ENCODE measurements at places on chromosomes 7 and 10.

- DNase-seq: no peak
Measured at GRCh38 chr10:51433949-51434475, 265.4 kb downstream of the CSTF2T start.

DNA sequence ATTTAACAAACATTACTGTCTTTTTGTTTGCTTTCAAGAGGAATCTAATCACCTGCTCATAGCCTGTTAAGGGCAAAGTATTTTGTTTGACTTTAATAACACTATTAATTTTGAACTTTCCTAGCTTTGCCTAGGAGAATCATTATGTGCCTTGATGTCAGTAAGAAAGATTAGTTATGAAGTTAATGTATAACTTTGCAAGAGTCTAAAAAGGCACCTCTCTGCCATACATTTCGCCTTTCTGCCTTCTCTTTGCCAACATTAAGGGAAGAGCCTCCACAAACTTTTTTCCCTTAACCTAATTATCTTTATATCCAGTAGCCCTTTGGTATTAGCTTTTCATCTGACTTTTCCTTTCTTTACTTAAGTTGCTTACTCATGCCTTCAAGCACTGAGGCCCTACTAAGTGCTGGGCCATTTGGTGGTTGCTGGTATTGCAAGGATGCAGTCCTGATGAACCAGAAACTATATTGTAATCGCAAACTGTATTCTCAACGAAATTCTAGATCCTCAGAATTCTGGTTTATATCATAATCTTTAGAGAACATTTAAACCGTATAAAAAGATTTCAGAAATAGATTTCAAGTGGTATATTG, 108.5 kb downstream of the SND1 start:
- no peak for DNase-seq

DNA sequence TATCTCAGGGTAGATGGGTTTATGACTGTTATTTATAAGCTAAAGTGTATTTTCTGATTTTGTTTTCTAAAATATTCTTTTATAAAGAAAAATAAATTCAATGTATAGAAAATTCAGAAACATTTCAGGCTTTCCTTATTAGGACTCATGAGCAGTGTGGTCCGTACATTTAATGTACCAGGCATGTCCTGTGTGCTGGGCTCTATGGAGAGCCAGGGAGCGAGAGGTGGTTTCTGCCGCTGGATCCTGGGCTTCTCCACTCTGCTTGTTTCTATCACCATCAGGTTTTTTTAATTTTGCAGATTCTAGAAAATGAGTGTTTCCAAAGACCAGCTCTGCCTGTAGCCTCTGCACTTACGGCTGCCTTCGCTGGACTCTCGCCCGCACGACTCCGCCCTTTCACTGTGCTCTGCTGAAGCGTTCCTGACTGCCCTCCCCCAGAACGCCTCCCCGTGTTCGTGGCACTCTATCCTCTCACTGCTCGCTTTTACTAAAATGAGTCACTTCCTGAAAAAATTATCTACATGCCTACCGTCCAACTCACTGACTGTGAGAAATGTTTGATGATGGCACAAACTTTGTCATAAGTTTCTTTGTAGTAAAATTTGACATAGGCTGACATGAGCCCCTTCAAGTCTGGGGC, 188.5 kb downstream of the ZMYND11 start:
- no peak for DNase-seq

- DNase-seq: no peak
Measured at GRCh38 chr7:25762511-25763462, 389.2 kb upstream of the NFE2L3 start.

DNA sequence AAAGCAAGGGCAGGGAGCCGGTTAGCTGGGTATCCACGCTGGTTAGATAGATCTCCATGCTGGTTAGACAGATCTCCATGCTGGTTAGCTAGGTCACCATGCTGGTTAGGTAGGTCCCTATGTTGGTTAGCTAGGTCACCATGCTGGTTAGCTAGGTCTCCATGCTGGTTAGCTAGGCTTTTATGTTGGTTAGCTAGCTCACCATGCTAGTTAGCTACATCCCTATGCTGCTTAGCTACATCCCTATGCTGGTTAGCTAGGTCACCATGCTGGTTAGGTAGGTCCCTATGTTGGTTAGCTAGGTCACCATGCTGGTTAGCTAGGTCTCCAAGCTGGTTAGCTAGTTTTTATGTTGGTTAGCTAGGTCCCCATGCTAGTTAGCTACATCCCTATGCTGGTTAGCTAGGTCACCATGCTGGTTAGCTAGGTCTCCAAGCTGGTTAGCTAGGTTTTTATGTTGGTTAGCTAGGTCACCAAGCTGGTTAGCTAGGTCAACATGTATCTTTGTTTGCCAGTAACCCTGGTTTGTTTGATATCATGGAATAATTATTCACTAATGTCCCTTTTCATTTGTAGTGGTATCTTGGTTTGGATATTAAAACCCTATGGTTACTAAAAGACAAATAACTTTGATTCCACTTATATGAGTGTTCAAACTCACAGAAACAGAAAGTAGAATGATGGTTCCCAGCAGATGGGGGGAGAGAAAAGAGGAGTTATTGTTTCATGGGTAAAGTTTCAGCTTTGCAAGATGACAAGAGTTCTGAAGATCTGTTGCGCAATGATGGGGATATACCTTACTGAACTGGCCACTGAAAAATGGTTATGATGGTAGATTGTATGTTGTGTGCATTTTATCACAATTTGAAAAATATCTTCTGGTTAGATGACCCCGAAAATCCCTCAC, 136.2 kb downstream of the PRPF18 start:
- DNase-seq: no peak

GRCh38 chr10:111516144-111516543, 439.3 kb downstream of the ADRA2A start:
- DNase-seq: no peak

DNA sequence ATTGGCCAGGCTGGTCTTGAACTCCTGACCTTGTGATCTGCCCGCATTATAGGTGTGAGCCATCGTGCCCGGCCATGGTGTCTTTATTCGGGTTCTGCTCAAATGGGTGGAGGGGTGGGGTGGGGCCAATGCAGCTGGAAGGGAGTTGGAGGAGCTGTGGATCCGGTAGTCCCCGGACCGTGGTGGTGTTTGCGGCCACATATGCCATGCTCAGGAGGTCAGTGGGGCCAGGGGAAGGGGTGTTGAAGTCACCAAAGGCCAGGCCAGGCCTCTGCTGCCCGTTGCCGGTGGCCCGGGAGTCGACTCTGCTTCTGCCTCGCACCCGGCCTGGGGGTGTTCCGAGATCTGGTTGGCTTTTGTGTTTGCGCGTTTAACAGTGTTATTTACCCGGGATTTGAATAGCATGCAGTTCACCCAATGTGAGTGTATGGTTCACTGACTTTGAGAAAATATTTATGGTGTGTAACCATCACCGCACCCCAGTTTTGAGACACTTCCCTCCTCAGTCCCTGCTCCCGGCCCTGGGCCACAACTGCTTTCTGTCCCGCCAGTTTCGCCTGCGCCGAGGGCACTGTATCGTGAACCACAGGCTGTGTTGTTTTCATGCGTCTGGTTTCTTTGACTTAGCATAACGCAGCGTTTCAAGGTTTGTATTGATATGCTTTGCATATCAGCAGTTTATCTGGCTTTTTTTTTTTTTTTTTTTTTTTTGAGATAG, 10.7 kb downstream of the INPP5A start:
- DNase-seq: no peak

- DNase-seq: no peak
Measured at GRCh38 chr10:35442592-35442991, 106.3 kb downstream of the CCNY start.

DNA sequence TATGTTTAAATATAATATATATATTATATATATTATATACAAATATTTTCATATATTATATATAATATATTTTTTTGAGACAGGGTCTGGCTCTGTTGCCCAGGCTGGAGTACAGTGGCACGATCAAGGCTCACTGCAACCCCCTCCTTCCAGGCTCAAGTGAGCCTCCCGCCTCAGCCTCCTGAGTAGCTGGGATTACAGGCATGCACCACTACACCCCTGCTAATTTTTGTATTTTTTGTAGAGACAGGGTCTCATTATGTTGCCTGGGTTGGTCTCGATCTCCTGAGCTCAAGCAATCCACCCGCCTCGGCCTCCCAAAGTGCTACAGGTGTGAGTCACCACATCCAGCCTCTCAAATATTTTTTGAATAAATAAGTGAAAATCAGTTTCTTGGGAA, 215.5 kb downstream of the GATA3 start:
- DNase-seq: no peak

DNA sequence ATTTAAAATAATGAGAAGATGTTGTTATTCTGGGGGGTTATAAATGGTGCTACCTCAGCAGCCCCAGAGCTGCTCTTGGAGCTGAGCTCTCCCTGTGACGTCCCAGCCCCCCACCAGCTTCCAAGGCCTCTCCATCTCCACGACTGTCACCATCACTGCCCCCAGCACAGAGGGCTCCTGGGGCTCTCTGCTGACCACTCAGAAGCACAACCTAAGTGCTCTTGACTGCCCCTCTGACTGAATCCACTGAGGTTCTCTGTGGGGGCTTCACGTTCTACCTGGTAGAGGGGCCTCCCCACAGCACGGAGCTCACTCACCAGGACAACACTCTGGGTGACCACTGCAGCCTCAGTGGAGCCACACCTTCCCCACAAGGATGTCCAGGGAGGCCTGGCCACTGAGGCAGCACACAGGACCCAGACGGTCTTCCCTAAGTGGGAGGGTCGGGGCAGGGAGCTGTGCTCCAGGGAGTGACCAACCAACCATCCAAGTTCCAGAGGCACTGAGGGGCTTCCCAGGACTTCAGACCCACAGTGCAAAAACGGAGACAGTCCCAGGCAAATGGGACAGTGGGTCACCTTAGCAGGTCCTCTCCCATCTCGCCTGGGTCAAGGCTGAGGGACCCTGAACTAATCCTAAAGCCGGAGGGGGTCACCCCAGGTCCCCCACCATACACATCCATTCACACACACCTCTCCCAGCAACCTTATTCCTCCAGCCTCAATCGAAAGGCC, 121.0 kb upstream of the PPP2R2D start:
- no peak for DNase-seq

- no peak for DNase-seq
Measured at GRCh38 chr10:115606086-115606485, 512.9 kb downstream of the ATRNL1 start.

DNA sequence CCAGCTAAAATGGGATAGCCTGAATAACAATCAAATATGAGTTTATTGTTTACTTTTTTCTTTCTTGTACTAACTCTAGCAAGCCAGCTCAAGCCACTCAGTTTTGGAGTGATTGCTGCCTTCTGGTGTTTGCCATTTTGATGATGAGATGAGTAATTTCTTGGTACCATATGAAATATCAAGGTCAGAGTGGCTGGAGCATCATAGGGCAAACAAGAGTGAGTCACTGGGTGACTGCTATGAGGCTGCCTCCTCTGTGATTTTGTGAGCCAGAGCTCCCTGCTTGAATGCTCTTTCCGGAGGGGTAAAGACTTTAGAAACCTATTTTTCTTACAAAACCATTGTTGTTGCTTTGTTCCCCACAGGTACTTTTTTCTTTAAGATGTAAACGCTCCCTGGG, 295.6 kb downstream of the PRKG1 start:
- DNase-seq: no peak

DNA sequence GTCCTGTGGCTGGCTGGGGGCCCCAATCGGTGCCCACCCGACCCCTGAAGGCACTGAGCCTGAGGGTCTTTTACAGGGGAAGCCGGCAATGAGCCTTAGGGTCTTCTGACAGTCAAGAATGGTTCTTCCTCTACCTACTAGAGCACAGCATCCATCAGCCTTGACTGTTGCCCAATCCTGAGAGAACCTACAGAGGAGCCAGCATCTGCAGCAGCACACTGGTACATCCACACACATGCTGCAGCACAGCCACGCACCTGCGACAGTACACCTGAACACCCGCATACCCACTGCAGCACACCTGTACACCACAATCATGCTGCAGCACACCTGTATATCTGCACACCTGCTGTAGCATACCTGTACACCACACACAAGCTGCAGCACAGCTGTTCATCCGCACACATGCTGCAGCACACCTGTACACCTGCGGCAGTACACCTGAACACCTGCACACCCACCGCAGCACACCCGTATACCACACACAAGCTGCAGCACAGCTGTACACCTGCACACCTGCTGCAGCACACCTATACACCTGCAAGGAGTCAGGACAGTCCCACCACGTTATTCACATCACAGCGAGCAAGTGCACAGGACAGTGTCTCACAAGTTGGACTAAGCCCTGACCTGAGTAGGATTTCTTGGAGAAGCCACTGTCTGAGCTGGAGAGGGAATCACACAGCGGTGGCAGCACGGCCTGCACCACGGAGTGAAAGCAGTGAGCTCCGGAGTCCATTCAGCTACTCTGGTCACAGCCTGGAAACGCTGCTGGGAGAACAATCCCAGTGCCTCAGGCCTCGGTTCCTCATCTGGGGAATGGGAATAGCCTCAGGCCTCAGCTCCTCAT, 56.4 kb downstream of the VIPR2 start:
- DNase-seq: no peak

DNA sequence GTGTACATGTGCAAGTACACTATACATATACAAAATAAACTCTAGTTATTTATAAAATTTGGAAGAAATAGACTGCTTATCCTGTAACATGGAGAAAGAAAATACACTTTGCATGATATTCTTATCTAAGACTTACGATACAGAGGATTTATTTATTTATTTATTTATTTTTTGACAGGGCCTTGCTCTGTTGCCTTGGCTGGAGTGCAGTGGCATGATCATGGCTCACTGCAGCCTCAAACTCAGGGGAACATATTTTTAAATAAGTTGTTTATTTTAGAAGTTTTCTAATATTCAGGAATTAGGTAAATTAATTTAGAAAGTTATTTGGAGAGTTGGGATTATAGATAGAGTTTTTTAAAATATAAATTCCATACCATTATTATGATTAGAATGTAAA, 116.7 kb downstream of the GPR85 start:
- no peak for DNase-seq

GRCh38 chr10:77675347-77675746, 37.7 kb upstream of the KCNMA1 start:
- no peak for DNase-seq

GRCh38 chr10:26326851-26327250, 110.3 kb downstream of the GAD2 start:
- no peak for DNase-seq

DNA sequence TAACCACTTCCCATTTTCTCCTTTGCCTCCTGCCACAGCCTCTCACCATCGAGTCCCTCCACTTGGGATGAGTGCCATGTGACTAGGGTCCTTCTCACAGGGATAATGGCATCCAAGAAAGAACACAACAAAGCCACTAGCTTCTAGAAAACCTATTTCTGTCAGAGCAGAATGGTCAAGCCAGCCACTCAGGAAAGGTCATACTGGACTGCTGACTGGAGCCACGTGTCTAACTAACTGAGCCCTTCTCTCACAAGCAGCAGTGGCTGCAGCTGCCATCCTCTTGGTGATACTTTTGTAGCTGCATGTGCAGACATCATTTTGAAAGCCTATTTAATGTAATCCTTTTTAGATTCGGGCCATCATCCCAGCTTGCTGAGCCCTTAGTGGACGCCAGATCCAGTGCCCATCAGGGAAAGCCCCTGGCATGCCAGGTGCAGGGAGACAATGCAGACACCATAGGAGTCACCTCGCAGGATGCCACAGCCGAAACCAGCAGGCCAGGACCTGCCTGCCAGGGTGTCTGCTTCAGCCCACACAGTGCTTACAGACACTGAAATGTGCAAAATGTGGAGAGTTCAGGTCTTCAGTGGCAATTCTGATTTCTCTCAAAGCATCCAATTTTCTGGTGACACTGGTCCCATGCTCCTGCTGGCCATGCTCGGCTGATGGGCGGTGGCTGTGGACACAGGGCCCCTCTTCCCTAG, 98.3 kb upstream of the DDC start:
- DNase-seq: no peak

Measured in activated CD4-positive, alpha-beta T cell treated with anti-CD3 and anti-CD28 coated beads for 24 hours (primary cell).